ENCODE measurements at places on chromosomes 13 and 19. TPM values are rescaled to one million over a fixed set of nuclear protein-coding genes. Genes with fewer than 3 reads are reported as not detected.

Gene FPR1
- total RNA-seq = 0.08 TPM

Gene HSD17B14
- total RNA-seq = 14.8 TPM

Gene LRRC63
- total RNA-seq = not detected

Gene C19orf85
- not detected for total RNA-seq

Gene CEACAM3
- total RNA-seq = not detected

Gene GPR12
- total RNA-seq = not detected

Gene ZNF180
- total RNA-seq = 11.3 TPM

Gene ZNF625
- total RNA-seq = not detected

Gene BRSK1
- 3.5 TPM for total RNA-seq

Gene DPF1
- 4.8 TPM for total RNA-seq

Gene INSR
- 4.1 TPM for total RNA-seq

Gene PLK5
- total RNA-seq = not detected

Gene PLPPR3
- total RNA-seq = 5.6 TPM

Gene ZNF888
- not detected for total RNA-seq

Gene COX7A1
- not detected for total RNA-seq

Gene KASH5
- not detected for total RNA-seq

Gene ZNF665
- not detected for total RNA-seq

Gene FCAR
- total RNA-seq = not detected

Gene C13orf42
- total RNA-seq = not detected

Gene ACER1
- not detected for total RNA-seq

Gene SELENOV
- not detected for total RNA-seq

Gene LILRA2
- not detected for total RNA-seq

Gene PRTN3
- total RNA-seq = not detected

Gene FSTL3
- 223 TPM for total RNA-seq

Gene PEAK3
- total RNA-seq = not detected

Gene PTH2
- total RNA-seq = not detected

Gene ICAM4
- total RNA-seq = not detected

Gene CYP2F1
- total RNA-seq = not detected
